ENCODE measurements at places on chromosomes 2 and 18.

GRCh38 chr2:191582355-191582754, 95.6 kb upstream of the NABP1 start:
- no peak for DNase-seq

DNA sequence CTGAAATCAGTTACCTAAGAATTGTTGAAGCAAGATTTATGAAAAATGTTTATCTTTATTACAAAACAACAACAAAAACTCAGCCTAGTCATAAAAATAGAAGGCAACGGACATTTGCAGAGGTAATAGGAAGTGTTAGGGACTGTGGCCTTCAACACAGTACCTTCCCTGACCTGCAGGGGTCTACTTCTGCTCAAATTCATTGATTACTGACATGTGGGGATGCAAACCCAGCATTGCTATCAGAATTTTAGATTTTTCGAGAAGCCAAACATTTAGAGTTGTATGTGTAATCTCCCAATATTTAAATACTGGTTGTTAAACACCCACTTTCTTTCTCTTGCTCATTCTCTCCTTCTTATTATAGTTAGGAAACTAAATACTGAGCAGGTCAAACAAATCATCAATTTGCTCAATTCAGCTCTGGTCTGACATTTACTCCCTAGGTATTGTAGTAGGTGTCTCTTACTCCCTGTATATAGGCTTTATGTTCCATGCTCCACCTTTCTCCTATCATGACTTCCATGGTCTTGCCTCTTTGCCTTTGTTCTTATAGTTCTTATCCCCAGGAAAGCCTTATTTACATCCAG, 198.5 kb downstream of the UBE2E3 start:
- DNase-seq = no peak

- no peak for DNase-seq
Observed at GRCh38 chr18:70256184-70256583, 32.7 kb upstream of the SOCS6 start.

DNA sequence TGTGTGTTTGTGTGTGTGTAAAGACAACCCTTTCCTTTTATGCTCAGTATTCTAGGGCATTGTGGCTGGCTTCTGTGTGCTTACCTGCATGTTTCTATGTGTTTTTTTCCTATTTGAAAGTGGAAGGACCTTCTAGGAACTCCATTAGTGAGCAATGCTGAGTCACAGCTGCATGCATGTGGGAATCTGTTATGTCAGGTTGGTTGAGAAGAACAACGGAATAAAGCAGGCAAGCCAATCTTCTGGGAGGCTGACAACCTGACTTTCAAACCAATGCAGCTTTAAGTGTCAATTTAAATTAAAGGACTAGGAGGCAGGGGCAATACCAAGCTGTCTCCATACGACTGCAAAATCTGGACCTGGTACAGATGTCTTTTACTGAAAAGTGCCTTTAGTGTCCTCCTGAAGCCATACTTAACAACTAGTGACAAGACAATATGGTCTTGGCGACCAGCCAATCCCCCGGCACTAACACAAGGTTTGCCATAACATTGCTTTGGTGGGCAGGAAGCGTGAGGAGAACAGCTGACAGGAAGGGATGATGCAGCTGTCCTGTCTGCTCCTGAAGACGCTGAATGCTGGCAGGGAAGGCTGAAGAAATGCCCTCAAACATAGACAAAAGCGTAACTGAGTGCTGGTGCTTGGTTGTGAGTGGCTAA, 514.7 kb upstream of the CDH7 start:
- no peak for DNase-seq

GRCh38 chr2:19139386-19139785, 219.0 kb downstream of the OSR1 start:
- DNase-seq = no peak

DNA sequence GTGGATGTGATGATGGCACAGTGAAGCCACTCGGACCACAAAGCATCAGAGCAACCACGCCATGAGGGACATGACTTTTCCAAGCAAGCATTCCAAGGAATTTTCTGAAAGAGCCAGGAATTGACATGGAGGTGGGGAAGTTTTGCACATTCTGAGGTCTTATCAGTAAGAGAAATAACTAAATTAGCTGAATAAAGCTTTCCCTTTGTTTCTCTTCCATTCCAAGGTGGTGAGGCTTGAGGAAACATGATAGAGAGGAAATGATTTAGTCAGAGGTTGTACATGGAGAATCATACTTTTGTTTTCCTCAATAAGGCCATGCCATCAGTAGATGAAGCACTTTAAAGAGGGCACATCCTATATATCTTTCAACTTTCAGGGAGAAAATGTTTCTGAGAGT, 115.7 kb upstream of the MMADHC start:
- DNase-seq = no peak

- DNase-seq = no peak
Observed at GRCh38 chr18:49006641-49007454, 56.1 kb upstream of the SMAD7 start.

- no peak for DNase-seq
Observed at GRCh38 chr2:104595576-104595975, 258.3 kb upstream of the POU3F3 start.

- no peak for DNase-seq
Observed at GRCh38 chr2:74072565-74072964, 75.1 kb downstream of the BOLA3 start.

DNA sequence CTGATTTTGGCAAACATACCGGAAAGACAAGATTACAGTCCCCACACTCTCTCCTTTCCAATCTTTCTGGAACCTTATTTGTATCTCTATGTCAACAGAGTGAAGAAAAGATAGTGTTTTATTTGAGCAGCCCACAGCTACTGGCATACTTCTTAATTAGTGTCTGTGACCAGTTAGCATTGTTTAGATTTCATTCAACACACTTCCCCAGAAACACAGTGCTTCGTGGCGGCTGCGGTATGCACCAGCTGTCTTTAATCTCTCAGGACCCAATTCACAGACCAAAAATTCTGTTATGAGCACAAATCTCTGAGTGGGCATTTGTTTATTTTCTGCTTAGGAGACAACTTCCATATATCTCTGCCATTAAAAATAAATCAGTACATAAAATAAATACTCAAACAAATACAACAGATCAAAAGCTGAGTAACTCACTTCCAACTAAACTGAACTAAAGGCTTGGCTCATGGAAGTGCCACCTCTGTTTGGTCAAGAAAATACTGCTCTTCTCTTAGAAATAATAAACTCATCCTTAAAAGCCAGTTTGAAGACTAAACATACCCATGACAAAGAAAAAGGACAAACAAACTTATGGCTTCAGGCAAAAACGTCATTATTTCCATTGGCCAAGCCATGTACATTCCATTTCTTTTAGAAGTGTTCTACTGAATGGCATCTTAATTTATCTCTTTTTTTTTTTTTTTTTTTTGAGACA, 392.4 kb downstream of the TXNL1 start:
- DNase-seq = no peak

DNA sequence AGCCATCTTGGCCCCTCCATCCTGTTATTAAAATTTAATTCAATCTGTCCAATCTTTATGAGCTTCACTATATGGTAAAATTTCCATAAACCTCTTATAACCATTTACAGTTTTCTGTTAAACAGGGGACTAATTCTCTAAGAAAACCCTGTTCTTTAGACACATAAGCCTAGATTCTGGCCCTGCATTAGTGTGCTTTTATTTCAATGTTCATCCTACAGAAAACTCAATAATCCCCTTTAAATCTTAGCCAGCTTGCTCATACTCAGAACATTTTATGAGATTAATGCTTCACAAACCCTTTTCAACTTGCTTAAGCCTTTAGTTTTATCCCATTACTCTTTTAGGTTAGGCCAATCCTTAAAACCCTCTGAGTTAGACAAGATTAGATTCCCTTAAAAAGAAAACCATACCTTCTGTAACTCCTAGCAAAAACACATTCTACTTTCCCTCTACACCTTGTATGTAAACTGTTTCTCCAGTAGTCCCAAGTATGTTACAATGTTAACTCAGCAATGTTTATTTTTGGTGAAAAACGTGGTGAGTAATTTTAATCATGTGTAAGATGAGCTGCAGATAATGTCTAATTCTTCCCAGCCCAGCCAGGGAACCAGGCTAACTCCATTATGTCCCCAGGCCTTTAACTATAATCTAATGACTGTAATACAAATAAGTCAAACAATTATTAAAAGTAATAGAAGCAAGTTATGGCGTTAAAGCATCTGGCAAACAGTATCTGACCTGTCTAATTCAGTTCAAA, 1953.4 kb upstream of the LRRTM1 start:
- no peak for DNase-seq

- DNase-seq = no peak
Observed at GRCh38 chr2:61411109-61411508, 59.8 kb downstream of the USP34 start.

DNA sequence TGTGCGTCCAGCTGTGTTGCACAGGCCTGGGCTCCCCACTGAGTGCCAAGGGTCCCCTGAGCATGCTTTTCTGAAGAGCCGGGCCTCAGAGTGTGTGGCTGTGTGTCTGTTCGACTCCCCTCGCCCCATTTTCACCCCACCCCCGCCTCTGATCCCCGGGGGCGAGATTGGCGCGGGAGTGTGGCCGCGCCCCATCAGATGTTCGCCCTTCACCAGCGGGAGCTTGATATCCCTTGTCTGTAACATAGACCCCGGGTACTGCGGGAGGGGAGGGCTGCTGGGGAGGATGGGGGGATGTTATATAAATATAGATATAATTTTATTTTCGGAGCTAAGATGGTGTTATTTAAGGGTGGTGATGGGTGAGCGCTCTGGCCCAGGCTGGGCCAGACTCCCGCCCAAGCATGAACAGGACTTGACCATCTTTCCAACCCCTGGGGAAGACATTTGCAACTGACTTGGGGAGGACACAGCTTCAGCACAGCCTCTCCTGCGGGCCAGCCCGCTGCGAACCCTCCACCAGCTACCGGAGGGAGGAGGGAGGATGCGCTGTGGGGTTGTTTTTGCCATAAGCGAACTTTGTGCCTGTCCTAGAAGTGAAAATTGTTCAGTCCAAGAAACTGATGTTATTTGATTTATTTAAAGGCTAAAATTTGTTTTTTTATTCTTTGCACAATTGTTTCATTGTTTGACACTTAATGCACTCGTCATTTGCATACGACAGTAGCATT, 1.5 kb downstream of the RHOB start:
- no peak for DNase-seq

GRCh38 chr2:165905854-165906253, 47.7 kb downstream of the TTC21B start:
- DNase-seq = no peak
